ENCODE measurements at places on chromosomes 6 and 20. TPM values are rescaled to one million over a fixed set of nuclear protein-coding genes. Genes with fewer than 3 reads are reported as not detected.

DNA sequence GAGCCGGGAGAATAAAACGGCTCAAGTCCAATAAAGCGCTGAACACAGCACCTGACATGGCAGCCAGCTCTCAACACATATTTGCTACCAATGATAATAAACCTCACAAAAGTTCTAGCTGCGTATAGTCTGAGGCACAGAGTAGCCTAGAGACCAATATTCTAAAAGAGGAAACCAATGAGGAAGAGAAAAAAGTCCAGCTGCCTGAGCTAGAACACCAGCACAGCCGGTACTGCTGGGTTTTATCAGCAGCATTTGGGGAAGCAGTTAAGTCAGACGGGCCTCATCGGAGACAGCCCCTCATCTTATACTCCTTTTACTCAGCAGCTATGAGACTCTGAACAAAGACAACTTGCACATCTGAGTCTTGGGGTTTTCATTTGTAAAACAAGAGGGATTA lies 2.4 kb upstream of the RTF2 start:
- peak; percentile 68 for DNase-seq

DNA sequence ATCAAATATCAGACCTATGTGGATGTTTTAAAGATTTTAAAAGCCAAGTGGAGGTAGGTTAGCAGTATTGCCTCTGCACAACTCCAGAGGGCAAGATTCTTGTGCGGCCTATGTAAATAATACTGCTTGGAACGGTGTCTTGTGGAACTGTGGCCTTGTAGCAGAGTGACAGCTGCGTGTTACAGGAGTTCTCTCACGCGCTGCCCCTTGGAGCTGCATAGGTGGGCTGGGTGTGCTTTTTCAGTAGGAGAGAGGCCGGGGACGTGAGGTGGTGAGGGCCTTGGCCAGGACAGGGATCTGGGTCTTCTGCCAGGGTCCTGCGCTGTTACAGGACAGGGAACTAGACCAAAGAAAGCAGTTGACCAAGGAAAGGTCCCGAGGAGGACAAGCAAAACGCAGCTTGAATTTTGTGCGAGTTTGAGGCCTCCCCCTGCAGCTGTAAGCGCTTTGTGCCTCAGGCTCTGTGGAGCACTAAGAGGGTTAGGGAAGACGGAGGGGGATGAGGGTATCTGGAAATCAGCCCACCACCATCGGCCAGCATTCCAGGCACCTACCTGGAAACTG lies 1.5 kb downstream of the TMEM181 start:
- DNase-seq: no peak

SLC17A3 gene
- not detected for polyA plus RNA-seq

C6orf52 gene
- polyA plus RNA-seq: not detected

GRCh38 chr6:147509891-147510290 lies 1.4 kb downstream of the SAMD5 start:
- DNase-seq: no peak

- no peak for DNase-seq
Observed at GRCh38 chr20:9081423-9081966, 12.6 kb downstream of the PLCB4 start.

GRCh38 chr6:137798846-137799245 lies 68.2 kb upstream of the TNFAIP3 start:
- DNase-seq: no peak

GRCh38 chr20:25984933-25985332 lies 288.3 kb upstream of the ZNF337 start:
- DNase-seq: no peak

HMGCLL1 gene
- not detected for polyA plus RNA-seq

- DNase-seq: no peak
Observed at GRCh38 chr6:35120746-35121145, 20.4 kb downstream of the TCP11 start.

DNA sequence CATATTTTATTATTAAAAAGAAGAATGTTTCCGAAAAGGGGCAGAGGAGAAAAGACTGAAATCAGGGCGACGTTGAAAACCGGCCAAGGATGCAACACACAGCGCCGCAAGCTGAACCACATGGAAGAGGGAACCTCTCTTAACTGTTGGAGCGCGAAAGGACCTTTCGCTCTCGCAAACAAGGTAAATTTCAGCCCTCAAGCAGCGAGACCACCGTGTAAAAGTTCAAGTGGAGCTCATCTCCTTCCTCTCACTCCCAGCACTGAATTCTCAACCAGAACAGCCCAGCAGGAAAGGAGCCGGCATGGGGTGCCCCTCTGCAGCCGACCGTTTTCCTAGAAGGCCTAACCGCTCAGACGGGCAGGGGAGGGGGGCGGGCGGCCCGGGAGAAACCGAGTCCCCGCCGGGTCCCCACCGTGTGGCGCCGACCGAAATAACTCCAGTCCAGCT lies 621 bp downstream of the GPR63 start:
- DNase-seq: no peak

- DNase-seq: no peak
Observed at GRCh38 chr20:45061244-45061643, 39.7 kb downstream of the KCNS1 start.

DNA sequence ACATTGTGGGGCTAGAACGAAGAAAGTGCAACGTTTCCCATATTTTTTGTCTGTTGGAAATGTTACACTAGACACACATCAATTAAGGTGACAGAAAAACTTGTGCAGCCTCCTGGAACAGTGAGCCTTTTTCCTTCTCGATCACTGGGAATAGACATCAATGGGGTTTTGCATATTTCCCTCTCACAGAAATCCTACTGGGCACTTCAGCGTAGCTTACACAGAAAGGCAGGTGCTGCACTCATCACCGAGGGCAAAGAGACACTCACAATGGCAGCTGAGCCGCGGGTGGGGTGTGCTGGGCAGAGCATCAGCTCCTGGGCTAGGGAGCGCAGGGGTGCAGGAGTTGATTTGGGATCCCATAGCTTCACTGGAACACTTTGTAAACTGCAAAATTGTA lies 64.5 kb downstream of the THBS2 start:
- no peak for DNase-seq

DNA sequence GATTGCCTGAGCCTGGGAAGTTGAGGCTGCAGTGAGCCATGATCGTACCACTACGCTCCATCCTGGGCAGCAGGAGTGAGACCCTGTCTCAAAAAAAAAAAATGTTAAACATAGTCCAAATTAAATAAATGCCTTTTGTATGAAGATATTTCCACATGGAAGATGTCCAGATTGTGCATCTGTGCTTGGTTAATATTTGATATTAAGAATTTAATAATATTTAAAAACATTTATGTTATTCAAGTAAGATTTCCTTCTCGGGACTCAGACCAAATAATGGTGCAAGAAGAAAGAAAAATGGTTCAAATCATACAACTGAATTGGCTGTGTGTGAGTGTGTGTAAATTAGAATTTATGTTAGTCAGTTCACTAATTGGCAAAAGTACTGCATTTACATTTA lies 202.5 kb downstream of the TBC1D7 start:
- DNase-seq: no peak

GRCh38 chr6:111564482-111564945 lies 41.2 kb downstream of the TRAF3IP2 start:
- no peak for DNase-seq

ARHGAP40 gene
- polyA plus RNA-seq: not detected

ZNF512B gene
- not detected for polyA plus RNA-seq

- DNase-seq: no peak
Observed at GRCh38 chr6:90401933-90402830, 105.5 kb upstream of the BACH2 start.

- DNase-seq: no peak
Observed at GRCh38 chr20:23396950-23397627, 24.2 kb downstream of the NAPB start.

- DNase-seq: no peak
Observed at GRCh38 chr6:21310568-21311140, 282.9 kb upstream of the SOX4 start.

GRCh38 chr6:163986313-163986712 lies 571.8 kb downstream of the QKI start:
- no peak for DNase-seq

GRCh38 chr6:108737594-108738546 lies 110.4 kb upstream of the ARMC2 start:
- DNase-seq: no peak

GRCh38 chr6:129370268-129370916 lies 339.6 kb downstream of the ARHGAP18 start:
- no peak for DNase-seq

- DNase-seq: no peak
Observed at GRCh38 chr6:15953152-15953880, 175.6 kb upstream of the MYLIP start.

DNA sequence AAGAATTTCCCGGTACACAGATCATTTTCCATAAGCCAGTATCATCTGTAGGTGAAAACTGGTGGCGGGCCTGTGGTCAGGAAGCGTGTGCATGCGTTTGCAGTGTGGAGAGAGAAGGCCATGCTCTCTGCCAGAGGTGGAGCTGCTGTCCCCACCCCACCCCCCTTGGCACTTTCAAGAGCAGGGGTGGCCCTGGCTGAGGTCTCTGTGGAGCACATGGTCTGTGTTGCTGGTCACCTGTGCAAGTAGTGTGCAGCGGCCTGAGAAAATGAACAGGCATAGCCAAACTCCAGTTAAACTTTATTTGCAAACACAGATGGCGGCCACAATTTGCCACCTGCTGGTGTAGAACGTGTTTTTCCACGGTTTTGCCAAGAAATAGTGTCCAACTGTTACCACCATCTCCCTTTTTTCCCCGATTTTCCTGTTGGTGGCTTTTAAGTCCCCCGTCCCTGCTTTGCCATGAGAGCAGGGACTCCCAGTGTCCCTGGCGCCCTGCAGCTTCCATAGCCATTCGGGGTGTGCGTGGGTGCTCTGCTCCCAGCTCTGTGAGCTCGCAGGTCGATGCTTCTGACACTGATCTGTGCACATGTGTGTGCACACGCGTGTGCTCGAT lies 2.5 kb downstream of the ADRM1 start:
- DNase-seq: no peak

- no peak for DNase-seq
Observed at GRCh38 chr6:12293235-12293930, 3.2 kb downstream of the EDN1 start.

BANF2 gene
- not detected for polyA plus RNA-seq

- DNase-seq: no peak
Observed at GRCh38 chr20:47337413-47337812, 19.1 kb downstream of the ZMYND8 start.

- DNase-seq: no peak
Observed at GRCh38 chr20:40168981-40169620, 519.9 kb downstream of the MAFB start.

DNA sequence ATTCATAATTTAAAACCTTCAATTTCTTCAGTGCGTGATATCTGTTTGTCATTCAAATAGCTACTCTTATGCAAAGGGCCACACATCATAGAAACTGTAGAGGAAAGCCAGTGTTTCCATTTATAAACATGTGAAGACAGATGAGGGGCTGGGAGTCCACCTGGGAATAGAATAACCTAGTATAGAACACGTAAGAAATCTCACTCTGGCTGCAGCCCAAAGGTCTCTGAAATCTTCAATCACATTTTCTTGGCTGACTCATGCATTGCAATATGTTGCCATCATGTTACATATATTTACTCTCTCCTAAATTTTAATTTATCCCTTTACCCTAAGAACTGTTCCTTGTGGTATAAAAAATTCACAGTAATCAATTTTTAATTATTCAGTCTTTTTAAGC lies 123.2 kb downstream of the ELOVL4 start:
- DNase-seq: no peak

AIF1 gene
- polyA plus RNA-seq: 3.5 TPM

GRCh38 chr6:15960740-15961634 lies 167.9 kb upstream of the MYLIP start:
- no peak for DNase-seq

SLC44A4 gene
- polyA plus RNA-seq: not detected

GRCh38 chr6:140671926-140672325 lies 1297.5 kb upstream of the CITED2 start:
- no peak for DNase-seq

- no peak for DNase-seq
Observed at GRCh38 chr6:104606361-104606760, 253.4 kb downstream of the HACE1 start.

DNA sequence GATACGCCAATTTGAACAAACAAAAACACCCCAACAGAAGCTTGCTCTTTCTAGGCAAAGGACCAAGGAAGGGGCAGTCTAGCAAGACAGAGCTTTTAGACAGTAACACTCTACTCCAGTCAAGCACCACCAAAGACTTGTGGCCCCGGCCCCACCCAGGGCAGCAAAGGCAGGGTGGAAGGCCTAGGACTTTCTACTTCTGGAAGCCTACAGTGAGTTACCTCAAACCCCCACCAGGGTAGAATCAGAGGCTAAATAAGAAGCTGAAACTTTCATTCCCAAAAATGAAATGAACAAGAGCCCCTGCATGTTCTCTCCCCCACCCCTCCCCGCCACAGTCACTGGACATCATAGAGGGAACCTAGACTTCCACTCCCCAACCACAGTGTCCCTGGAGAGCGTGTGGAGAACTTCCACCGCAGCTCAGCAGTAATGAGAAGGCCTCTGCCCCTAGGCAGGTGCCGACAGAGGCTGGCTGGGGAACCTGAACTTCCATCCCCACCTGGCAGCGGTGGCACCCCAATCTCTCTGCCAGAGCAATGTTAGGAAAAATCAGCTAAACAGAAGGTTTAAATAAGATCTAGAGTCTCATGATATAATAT lies 40.0 kb downstream of the KATNA1 start:
- no peak for DNase-seq

PTPRA gene
- polyA plus RNA-seq: 39.5 TPM

SCGN gene
- polyA plus RNA-seq: not detected

- DNase-seq: no peak
Observed at GRCh38 chr6:144737998-144738397, 452.9 kb downstream of the UTRN start.

GRCh38 chr6:126302191-126302590 lies 37.7 kb upstream of the CENPW start:
- DNase-seq: no peak

Measured in naive B cell (primary cell).